Brain (organoid and tissue), 16 donors: ENCODE measurements at places on chromosomes 13 and 19.

- no peak for DNase-seq
Observed at GRCh38 chr19:16542910-16543472, 754 bp upstream of the CHERP start.

DNA sequence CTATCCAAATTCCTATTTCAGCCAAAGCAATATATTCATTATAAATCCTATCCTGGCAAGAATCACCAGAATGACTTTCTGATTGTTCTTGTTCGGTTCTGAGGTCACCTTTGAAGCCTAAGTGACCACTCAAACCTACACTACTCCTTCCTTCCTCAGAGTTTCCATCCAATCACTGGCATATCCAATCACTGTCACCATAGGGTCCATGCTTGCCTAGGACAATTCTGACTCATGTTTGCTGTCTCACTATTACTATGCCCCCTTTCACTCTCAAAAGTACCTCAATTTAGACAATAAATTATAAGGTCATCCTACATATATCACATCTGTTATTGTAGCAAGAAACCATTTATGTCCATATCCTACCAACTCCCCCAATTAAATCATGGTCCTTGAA is 58.9 kb downstream of the UBL3 start:
- no peak for DNase-seq

DNA sequence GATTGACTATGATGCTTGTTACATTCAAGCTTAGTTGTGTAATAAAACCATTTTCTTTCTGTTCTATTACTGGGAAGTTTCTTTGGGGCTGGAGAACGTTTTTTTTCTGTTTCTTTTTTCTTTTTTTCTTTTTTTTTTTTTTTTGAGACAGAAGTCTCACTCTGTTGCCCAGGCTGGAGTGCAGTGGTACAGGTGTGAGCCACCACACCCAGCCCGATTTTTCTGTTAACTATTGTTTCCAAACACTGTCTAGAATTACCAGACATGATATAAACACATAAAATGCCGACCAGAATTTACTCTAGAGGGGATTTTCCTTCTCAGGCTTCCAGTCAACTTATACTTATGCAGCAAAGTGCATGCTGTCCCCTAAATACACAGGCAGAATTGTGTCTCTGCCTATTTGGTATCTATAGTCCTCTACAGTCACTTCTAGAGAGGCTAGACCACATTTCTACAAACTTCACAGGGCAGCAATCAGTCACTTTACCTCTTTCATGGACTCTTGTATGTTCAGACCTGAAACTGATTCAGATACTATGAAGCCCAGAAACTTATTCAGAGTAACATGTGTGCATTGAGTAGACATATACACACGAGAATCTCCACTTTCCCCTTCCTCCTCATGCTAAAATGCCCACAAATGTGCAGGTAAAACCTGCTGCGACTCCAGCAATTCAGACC is 121.2 kb downstream of the ZNF737 start:
- no peak for DNase-seq

DNA sequence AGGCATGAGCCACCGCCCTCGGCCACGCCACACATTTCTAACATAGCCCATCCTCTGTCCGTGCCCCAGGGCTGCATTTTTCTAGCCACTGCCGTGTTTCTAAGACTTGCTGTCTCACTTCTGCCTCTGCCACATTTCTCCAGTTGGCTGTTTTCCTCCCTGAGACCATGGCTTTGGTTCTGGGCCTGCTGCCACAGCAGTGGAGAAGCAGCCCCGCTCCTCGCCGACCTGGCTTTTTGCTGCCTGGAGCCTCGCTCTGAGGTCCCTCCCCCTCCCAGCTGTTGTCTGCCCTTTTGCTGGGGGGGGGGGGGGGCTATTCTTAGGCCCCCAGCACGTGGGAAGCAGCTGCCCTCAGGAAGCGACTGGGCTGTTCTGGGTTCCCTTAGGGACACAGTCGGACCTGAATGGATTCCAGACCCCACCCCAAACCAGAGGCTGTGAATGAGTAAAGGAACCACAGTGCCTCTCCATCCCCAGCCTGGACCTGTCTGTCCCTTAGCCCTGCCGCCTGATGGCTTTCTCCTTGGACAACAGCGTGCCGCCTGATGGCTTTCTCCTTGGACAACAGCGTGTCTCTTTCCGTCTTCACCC is 3.3 kb downstream of the GYS1 start:
- DNase-seq, result no peak

DNA sequence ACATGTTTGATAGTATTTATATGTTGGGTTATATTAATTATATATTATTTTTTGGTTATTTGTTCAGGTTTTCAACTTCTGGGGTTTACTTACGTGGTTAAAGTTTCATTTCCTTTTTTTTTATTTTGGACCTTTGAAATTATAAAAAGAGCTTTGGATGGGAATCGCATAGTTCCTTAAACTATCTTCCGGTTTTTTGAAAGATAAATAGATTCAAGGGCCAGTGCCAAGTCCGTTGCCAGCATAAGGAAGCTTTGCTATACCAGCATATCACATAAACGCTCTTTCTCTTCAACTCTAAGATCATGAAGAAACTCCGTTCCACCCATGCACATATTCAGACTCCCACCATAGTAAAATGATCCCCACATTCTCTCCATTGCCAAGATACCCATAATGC is 7.4 kb upstream of the OXGR1 start:
- DNase-seq, result no peak

DNA sequence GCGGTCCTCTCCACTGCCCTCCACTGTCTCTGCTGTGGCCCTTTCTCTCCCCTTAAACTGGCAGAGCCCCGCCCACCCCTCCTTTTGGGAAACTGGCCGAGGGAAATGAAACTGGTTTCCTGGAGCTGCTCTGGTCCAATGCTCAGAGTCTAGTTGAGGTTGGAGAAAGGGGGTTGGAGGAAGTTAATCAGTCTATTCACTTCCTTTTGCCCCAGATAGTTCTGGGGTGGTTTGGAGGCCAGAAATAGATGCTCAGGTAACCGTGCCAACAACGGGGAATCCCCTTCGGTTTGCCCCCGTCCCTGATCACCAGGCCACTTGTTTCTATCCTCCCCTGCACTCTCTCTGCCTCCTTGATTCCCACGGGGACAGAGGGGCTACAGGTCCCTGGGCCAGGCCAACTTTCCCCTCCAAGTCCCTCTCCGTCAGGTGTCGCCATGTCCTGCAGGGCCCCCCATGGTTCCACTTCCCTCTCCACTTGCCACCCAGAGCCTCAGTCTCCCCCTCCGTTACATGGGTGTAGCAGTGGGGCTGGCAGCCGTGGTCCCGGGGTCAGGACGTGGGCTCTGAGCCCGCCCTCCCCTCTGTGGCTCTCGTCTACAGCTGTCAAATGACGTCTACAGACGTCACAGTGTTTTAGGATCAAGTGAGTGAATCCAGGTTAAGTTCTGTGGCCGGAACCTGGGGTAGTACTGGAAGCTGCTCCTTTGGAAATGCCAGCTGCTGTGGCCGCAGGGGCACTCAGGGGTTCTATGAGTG is at the start of gene IL4I1:
Gene IL4I1, minus strand, starts transcription at position 25 of the 759 bp plus-strand sequence. CDS start 727 bp downstream, outside the sequence.
- no peak for DNase-seq

DNA sequence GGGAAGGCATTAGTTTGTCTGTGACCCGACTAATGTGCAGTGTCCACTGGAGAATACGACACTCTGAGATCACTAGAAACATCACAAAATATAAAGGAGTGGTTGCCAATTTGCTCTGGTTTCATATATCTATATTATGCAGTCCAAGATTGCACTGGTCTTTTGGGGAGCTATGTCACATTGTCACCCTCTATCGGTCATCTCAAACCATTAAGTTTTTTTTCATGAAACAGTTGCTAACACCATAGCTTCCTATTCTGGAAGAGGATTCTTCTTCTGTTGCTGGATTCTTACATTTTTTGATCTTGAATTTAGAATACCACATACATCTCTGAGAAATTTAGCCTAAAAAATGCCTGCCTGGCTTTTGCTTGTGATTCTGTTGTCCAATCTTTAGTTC is 168.6 kb downstream of the LACC1 start:
- no peak for DNase-seq

GRCh38 chr19:11506101-11506555 is 489 bp upstream of the ZNF653 start:
- no peak for DNase-seq

- peak; percentile 90 for DNase-seq
Observed at GRCh38 chr19:55418185-55418584, 10.6 kb upstream of the UBE2S start.

DNA sequence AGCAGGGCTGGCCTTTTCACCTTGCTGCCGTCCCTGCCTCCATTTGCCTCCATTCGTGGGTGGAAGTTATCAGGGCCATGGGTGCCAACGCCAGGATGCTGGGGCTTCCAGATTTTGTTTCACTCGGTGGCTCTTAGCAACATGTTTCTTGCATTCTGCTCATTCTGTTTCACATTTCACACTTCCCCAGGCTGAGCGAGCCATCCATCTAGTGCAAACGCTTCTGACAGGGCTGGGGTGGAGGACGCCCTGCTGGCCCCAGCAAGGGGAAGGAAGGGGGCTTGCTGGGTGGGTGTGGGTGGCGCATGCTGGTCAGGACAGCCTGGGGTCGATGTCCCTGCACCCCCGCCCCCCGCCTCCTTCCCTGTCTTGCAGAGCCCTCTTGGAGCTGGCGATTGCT is 165.2 kb downstream of the URI1 start:
- DNase-seq, result no peak

DNA sequence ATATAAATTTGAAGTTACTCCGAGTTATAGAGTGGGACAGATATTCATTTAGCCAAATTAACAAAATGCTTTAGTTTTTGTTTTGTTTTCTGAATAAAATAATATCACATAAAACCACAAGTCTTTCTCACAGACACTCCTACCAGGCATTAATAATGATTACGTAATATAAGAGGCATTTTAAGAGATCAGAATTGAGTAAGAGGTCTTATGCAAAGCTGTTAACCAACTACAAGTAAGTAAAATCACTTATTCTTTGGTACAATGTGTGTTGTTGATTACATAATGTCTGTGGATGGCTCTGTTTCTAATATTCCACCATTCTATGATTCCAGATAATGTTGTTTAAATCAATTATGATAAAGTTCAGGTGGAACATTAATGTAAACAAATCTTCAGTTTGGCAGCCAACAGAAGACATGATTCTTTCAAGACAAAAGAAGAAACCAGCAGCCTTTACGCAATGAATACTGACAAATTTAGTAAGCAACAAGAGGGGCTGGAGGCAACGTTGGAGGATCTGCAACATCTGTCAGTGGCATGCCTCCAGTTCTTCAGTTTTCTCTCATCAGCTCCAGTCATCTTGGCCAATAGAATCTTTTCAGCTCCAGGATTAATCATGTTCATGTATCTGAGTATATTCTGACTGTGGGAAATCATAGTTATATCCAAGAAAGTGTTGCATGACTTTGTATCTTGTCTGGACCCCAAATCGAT is 403.8 kb downstream of the SLITRK5 start:
- DNase-seq, result no peak

DNA sequence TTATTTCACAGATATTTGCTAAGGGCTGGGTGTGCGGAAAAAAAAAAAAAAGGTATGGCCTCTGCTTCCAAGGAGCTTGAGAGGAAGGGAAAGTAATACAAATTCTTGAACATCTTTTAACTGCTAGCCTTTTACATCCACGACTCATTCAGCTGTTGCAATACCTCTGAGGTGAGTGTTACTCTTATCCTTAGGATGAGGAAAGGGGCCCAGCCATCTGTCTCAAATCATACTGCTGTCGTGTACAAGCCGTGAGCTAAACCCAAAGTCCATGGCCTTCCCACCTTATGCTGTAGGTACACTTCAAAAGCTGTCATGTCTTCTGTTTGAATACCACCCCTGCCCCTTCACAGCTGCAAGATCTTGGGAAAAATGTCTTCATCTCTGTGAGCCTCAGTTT is 146.8 kb downstream of the KCNRG start:
- no peak for DNase-seq

GRCh38 chr19:16394681-16395375 is 70.2 kb downstream of the KLF2 start:
- DNase-seq, result no peak

DNA sequence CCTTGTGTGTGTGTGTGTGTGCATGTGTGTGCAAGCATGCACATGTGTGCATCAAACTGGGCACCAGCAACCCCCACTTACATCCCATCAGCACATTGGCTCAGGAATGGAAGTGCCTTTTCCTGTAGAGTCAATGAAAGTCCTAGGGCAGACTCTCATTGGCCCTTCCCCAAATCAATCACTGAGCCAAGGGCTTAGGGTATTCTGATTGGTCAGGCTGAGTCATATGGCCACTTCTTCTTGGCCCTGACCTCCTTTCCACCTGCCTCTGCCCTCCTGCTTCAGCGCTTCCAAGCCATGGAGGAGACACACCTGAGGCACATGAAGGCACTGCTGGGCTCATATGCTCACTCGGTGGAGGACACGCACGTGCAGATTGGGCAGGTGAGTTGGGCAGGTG is 20.9 kb downstream of the FCHO1 start:
- no peak for DNase-seq

- no peak for DNase-seq
Observed at GRCh38 chr19:17881701-17882100, 10.0 kb downstream of the SLC5A5 start.

- DNase-seq, result no peak
Observed at GRCh38 chr13:51613535-51613934, 29.3 kb downstream of the WDFY2 start.

GRCh38 chr19:18068395-18068794 is 18.3 kb downstream of the IL12RB1 start:
- DNase-seq, result no peak

DNA sequence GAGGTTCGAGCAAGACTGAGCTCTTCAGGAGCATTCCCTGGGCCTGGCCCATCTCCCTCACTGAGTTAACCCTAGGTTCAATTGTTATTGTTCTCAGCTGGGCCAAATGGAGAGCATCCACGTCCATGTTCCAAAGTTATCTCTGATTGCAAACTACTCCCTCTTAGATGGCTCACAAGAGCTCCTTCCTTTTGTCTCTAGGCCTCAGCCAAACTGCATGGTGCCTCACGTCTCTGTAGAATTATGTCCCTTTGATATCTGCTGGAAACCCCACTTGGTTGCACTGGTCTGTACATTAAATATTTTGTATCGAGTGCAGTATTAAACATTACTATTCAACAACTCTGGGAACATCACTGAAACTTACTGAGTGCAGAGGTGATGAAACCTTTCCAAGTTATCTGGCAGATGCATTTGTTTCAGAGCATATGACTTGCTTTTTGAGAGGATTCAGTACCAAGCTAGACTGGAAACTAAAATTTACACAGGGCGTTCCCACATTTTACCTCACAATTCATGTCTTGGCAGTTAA is 38.1 kb downstream of the DOCK9 start:
- no peak for DNase-seq

GRCh38 chr13:95447814-95448213 is 104.7 kb upstream of the CLDN10 start:
- no peak for DNase-seq

DNA sequence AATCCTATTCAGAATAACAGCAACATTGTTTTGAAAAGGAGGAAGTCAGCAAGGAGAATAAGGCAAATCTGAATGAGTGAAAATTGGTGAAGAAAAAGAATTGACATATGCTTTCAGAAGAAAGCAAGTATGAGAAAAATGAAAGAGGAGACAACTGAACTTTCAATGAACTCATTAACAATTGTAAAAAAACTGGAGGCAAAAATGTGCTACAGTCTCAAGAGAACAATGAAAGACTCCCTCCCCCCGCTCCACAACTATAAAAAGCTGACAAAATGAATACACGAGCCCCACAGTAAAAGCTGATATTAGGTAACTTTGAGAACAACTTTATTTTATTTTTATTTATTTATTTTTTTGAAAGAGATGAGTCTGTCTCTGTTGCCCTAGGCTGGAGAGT is 373.1 kb downstream of the DIAPH3 start:
- DNase-seq, result no peak

GRCh38 chr19:38425810-38426466 is at the start of gene RASGRP4:
Gene RASGRP4, minus strand, starts transcription at chr19:38426219. Its CDS starts 128 bp downstream, at chr19:38426091.
- no peak for DNase-seq
